Dorsolateral prefrontal cortex (tissue), 122 donors: ENCODE measurements at places on chromosomes 4 and X. TPM values are rescaled to one million over a fixed set of nuclear protein-coding genes. Genes with fewer than 3 reads are reported as not detected.

DNA sequence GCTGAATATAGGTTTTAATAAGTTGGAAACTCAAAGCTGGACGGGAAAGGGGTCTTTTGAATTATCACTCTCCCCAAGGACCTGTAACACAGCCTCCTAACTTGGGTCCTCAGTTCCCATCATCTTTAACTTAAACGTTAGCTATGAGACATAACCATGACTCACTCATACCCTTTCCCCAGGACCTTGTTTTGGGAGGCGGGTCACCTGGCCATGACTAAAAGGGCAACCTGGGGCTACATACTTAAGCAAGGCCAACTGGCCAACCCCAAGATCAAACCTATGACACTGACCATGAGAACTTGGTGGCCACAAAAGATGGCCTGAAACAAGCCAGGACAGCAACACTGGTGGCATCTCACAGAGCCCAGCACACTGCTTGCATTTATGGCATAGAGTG lies 89.0 kb downstream of the SH3KBP1 start:
- DNase-seq, result no peak

DNA sequence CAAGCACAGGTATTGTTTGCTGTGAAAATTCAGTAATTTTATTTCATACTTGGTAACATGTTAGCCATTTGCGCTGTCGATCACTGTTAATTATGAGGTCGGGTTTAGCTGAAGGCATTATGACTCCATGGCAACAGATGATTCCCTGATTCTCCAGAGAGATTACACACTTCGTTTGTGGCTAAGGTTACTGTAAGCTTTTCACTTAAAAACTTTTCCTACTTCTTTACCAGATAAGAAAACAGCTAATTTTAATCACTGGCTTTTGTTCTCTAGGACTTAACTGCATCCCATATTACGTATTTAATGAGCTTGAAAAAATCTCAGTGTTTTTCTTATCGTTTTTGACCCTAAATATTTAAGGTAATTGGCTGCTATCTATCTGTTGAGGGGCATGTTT lies 2.1 kb downstream of the GSTCD start:
- DNase-seq, result no peak

Gene ZCCHC18
- total RNA-seq, result 4.4 TPM

DNA sequence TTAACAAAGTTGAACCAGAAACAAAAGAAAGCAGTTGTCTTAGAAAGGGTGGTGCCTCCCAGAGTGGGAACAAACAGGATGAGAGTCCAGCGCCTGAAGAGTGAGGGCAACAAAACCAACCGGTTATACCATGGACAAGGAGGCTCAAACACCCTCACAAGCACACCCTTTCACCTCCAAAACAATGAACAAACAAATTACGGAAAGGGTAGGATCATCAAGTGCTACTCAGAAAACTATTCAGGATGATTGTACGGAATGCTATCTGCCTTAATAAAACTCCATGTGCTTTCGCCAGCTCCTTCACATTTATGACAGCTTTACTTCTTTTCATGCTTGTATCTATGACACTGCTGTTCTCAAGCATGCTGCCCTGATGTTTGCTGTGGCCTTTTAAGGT lies 26.8 kb downstream of the SLC39A8 start:
- DNase-seq, result no peak

DNA sequence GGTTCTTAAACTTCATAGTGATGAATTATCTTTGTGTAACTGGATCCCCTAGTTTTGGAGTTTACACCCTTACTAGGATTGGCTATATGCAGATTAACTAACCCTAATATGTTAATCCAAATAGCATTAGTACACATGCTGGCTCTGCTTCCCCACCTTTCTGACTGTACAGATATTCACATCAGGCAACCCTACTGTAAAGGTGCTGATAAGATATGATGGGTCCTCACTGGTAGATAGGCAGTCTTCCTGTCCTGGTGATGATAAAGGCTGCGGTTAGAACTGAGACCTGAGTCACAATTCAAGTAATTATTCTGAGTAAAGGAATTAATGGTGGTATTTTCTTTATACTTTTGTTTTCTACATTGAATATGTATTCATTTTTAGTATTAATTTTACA lies 118.6 kb downstream of the COL4A5 start:
- DNase-seq, result no peak

Gene DHX15
- total RNA-seq, result 91.5 TPM

DNA sequence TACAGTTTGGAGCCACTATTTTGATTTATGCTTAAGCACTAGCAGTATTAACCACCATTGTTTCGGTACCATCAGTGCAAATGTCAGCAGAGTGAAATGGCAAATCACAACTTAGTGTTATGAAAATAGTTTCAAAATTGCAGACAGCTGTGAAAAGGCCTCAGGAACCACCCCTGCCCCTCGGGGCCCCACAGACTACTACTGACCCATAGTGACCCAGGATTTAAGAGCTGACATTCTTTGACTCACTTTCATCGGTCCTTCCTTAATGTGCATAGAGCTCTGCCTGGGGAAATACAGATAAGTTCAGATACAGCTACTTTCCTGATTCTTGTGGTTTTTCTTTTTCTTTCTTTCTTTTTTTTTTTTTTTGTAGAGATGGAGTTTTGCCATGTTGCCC lies 3.3 kb upstream of the BBS7 start:
- no peak for DNase-seq

Gene USP17L30
- not detected for total RNA-seq
